ENCODE measurements at places on chromosomes 2 and 18. TPM values are rescaled to one million over a fixed set of nuclear protein-coding genes. Genes with fewer than 3 reads are reported as not detected.

DNA sequence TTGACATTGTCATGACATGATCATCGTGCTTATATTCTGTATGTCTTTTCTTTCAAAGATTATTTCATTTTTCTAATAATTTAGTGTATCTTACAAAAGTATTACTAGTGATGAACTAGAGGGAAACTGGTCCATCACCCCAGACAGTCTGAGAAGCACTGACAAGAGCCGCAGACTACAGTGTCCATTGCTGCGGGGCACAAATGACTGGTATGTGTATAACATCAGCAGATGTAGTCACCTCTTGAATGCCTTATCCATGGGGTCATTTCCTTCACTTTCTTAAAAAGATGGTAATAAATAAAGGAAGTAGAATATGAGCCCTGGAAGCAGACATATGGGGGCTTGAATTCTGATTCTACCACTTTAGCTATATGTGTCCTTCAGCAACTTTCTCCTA, 29.6 kb downstream of the NEMP2 start:
- DNase-seq: no peak

PMS1 gene
- total RNA-seq: 25.2 TPM

- DNase-seq: no peak
Observed at GRCh38 chr18:55748227-55748738, 160.3 kb upstream of the TCF4 start.

DNA sequence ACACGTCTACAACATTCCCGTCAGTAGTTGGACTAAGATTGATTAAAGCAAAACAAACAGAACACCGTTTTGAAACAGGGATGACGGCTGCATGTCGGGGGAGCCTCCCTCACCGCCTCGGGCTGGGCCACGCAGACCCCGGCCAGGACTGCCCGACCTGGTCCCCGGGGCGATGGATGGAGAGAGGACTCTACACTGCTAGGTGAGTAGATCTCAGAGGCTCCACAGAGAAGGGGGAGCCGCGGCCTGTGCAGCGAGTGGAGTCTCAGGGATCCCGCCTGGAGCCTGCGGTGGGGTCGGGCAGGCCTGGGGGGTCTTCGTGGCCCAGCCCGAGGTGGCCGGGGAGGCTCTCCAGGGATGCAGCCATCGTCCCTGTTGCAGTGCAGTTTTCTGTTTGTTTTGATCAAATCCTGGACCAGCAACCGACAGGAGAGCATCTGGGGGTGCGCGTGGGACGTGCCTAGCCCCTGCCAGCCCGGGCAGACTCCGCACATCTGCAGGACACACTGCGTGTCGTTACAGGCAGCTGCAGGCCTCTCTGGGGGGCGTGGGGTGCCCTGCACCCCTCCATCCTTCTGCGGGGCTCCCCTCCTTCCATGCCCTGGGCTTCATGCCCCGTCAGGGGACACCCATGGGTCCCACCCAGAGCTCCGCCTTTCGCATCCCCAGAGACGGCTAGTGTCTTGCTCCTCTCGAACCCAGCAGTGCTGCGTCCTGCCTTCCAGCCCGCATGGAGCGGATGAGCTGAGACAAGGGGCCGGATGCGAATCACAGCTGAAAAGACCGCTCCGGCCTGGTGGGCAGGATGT, 143.6 kb downstream of the RTP5 start:
- peak; percentile 75 for DNase-seq

MC5R gene
- total RNA-seq: not detected

GRCh38 chr2:136441979-136442714, 323.2 kb upstream of the THSD7B start:
- no peak for DNase-seq
